Progenitor cell of endocrine pancreas (in vitro differentiated cells): ENCODE measurements at places on chromosomes 13 and 19. TPM values are rescaled to one million over a fixed set of nuclear protein-coding genes. Genes with fewer than 3 reads are reported as not detected.

The CGB8 gene
- total RNA-seq = not detected in 2 replicates

The REEP6 gene
- total RNA-seq = 16.0 and 16.6 TPM in 2 replicates

The IRGC gene
- not detected in 2 replicates for total RNA-seq

The BRCA2 gene
- 11.3 and 14.7 TPM in 2 replicates for total RNA-seq

The HSPBP1 gene
- 46.1 and 46.9 TPM in 2 replicates for total RNA-seq

The ARHGAP35 gene
- total RNA-seq = 84.9 and 86.0 TPM in 2 replicates

The BCL3 gene
- total RNA-seq = 2.9 and 3.8 TPM in 2 replicates

The ATP7B gene
- total RNA-seq = 59.4 and 63.2 TPM in 2 replicates

The AP1M2 gene
- 107 and 110 TPM in 2 replicates for total RNA-seq

The MUC16 gene
- total RNA-seq = 0.31 and 0.43 TPM in 2 replicates

The CNN1 gene
- total RNA-seq = 3.2 and 9.0 TPM in 2 replicates

The SULT2A1 gene
- total RNA-seq = not detected in 2 replicates

The KIR3DL1 gene
- not detected in 2 replicates for total RNA-seq

The ADGRE2 gene
- total RNA-seq = not detected in 2 replicates

The BEST2 gene
- not detected in 2 replicates for total RNA-seq

The ZFP82 gene
- 15.4 and 16.4 TPM in 2 replicates for total RNA-seq

The THSD1 gene
- total RNA-seq = 1.7 TPM in 2 replicates

The LYPD3 gene
- total RNA-seq = 0.47 and 0.60 TPM in 2 replicates

The CEACAM20 gene
- total RNA-seq = not detected in 2 replicates

The FAM124A gene
- total RNA-seq = 1.5 and 1.6 TPM in 2 replicates

The TTYH1 gene
- 133 and 144 TPM in 2 replicates for total RNA-seq

The RHPN2 gene
- total RNA-seq = 33.9 and 40.2 TPM in 2 replicates

The ATP1A3 gene
- total RNA-seq = 0.29 TPM in 2 replicates
